T-helper 22 cell (primary cell): ENCODE measurements at places on chromosomes 3 and 15.

DNA sequence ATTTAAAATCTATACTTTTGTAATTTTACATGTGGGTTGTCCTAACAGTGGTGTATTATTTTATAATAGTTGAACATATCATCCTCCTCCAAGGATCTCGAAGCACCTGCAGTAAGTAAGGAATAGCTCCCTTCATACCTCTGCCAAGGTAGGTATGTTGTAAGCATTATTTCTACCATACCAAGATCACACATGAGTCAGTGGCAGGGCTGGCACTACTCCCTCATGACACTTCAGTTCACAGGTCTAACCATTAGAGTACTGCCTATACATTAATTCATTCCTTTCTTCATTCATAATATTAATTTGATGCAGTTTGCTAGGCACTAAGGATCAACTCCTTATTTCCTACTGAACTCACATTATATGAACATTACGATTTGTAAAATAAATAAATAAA, 11.9 kb upstream of the LEKR1 start:
- no peak for DNase-seq

GRCh38 chr15:63931556-63931955, 97.8 kb upstream of the HERC1 start:
- no peak for DNase-seq

DNA sequence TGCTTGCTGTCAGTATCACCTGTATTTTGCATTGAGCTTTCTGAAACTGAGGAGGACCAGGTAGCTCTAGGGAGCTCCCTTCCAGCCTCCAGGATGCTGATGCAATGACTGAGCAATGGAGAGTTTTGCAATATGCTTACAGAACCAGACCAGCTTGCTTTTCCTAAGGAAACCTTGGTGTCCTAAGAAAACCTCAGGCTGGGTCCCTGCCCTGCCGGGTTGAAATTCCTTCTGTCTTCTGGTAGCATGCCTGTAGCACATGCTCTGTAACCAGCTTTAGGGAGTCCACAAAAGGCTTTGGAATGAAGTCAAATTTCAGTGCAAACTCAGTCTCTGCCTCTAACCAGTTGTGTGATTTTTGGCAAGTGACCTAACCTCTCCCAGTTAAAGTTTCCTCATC, 65.8 kb upstream of the GSK3B start:
- no peak for DNase-seq

- no peak for DNase-seq
Observed at GRCh38 chr15:75022783-75023180, 608 bp upstream of the PPCDC start.

- DNase-seq, result no peak
Observed at GRCh38 chr15:68556139-68556990, 22.4 kb upstream of the CORO2B start.

- DNase-seq, result no peak
Observed at GRCh38 chr3:144105542-144105941, 133.9 kb downstream of the DIPK2A start.
